Left forelimb (tissue), 1 donor: ENCODE measurements at places on chromosomes 11 and 22.
A peak's percentile ranks its signal among the peaks of the same experiment; 100 is the strongest.

DNA sequence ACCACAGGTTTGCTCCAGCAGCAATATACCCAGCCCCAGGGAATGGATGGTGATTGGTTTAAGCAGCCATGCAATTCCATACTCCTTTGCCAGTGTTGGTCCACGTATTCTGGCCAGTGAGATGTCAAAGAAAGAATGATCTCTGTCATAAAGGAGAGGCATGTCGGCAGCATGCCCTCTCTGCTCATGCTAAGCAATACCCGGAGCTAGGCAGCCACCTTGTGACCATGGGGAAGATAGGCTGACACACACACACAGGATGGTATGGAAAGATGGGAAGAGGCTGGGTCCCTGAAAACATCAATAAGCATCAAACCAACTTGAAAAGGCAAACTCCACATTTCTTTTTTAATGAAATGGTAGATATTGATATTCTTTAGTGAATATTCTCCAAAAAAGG is 5.1 kb downstream of the ABCC8 start:
- DNase-seq: no peak

- no peak for DNase-seq
Observed at GRCh38 chr22:39805117-39805516, 88.4 kb downstream of the ENTHD1 start.

- peak; percentile 56 for DNase-seq
Observed at GRCh38 chr11:133825156-133825555, 20.2 kb downstream of the SPATA19 start.

DNA sequence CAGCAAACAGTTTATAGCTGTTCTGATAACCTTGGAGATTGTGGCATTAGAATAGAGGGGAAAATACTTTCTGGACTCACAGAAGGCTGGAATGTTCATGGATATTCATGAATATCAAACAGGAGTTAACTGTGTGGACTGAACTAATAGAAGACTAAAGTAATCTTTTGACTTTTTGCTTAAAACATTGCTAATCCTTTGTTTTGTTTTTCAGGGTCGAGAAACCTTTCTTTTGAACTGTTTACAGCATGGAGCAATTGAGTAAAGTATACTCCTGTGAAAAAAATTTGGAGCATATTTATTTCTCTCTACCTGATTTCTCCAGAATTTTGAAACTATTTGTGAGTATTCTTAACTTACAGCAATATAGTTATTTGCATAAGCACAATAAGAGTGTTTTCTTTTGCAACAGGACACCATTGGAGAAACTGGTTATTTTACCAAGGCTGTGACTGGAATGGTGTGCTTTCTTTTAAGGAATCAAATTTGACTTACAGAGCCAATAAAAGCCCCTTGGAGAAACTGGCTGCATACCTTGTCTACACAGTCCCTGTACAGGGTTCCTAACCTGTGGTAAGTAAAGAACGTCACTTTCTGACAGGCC is 821.6 kb downstream of the TBC1D22A start:
- no peak for DNase-seq

DNA sequence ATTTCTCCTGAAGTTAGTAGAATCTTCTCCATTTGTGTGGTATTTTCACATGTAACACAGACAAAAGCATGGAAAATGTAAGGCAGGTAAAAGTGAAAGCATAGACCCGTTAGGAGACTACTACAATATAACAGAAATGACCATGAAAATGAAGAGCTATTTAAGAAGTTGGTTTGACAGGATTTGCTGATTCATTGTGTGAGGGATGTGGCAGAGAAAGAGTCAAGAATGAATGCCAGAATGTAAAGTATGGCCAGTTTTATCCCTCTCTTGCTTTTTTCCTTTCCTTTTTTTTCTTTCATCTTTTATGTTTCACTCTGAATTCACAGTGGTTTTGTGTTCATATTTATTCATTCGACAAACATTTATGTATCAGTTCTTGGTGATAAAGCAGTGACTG is 115.9 kb downstream of the ARFGAP2 start:
- DNase-seq: no peak

DNA sequence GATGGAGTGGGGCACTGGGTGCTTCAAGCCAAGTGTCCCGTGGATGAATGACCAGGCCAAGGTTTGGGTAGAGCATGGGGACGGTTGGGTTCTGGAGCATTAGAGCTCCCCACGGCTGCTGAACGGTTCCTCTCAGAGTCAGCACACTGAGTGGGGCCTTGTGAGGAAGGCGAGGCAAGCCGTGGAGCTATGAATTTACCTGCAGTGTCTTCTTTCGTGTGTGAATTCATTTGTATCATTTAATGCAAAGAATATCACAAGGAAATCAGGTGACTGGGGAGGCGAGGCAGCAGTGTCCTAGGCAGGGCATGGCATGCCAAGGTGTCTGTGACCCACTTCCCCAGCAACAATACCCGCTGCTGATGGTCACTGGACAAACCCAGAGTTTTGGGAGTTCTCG is 343.5 kb upstream of the B3GAT1 start:
- DNase-seq: peak; percentile 36
